ENCODE measurements at places on chromosomes 2 and 18. TPM values are rescaled to one million over a fixed set of nuclear protein-coding genes. Genes with fewer than 3 reads are reported as not detected.

The DSEL gene
- 1.5 TPM for total RNA-seq

The HSBP1L1 gene
- 18.6 TPM for total RNA-seq

The SRBD1 gene
- 49.6 TPM for total RNA-seq

The SDC1 gene
- total RNA-seq: not detected

The RFX8 gene
- 0.21 TPM for total RNA-seq

The STON1 gene
- 1.9 TPM for total RNA-seq
